ENCODE measurements at places on chromosomes 6 and 20.

- DNase-seq, result no peak
These were observed 2.9 kb downstream of the BIRC7 start for GRCh38 chr20:63238514-63239125.

DNA sequence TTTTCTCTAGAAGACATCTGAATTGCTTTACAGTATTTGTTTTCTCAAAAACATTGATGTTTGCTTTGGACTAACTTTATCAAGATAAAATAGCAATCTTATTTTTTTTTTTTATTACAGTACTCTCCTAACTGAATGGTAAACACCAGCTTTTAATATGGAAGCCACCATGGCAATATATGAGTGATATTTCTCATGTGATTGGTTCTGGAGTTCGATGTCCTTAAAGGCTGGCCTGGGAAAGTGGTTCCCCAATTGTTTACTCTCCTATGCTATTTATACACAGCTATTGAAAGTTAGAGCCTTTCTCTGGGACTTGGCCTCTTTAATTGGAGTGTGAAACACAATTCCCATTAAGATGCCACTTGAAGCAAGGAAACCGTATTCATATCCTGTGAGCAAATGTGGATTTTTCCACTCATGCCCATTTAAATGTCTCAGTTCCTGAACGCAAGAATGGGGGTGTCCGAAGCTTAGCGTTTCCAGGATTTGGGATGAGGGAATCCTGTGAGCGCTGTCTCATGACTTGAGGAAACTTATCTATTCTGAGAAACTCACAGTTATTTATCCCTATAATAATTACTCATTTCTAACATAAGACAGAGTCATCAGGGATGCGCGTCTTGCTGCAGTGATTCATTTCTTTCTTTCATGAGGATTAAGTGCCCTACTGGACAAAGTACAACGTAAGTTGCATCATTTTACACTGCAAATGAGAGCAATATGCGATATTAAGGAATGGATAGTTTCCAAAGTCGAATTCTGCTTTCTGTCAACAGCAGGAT lies 143.3 kb upstream of the PREP start:
- peak; percentile 39 for DNase-seq

DNA sequence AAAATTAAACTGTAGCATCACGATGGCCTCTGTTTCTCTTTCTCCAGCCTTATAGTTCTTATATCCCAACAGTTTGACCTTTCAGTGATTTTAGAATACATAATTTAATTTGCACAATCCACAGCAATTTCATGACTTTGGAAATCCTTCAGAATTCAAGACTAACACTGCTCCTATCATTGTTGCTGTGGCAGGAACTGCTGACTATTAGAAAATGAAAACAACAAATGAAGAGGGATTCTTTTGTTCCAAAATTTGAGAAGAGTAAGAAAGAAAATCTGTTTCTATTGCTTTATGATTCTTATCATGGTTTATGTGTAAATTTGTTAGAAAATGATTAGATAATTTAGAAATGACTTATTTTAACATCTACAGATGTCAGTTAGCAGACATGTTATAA lies 604.0 kb upstream of the ADGRB3 start:
- no peak for DNase-seq

GRCh38 chr6:6678185-6678671 lies 89.7 kb downstream of the LY86 start:
- no peak for DNase-seq

GRCh38 chr6:16698997-16699868 lies 62.0 kb downstream of the ATXN1 start:
- no peak for DNase-seq

GRCh38 chr6:80642452-80642851 lies 536.0 kb downstream of the BCKDHB start:
- no peak for DNase-seq

DNA sequence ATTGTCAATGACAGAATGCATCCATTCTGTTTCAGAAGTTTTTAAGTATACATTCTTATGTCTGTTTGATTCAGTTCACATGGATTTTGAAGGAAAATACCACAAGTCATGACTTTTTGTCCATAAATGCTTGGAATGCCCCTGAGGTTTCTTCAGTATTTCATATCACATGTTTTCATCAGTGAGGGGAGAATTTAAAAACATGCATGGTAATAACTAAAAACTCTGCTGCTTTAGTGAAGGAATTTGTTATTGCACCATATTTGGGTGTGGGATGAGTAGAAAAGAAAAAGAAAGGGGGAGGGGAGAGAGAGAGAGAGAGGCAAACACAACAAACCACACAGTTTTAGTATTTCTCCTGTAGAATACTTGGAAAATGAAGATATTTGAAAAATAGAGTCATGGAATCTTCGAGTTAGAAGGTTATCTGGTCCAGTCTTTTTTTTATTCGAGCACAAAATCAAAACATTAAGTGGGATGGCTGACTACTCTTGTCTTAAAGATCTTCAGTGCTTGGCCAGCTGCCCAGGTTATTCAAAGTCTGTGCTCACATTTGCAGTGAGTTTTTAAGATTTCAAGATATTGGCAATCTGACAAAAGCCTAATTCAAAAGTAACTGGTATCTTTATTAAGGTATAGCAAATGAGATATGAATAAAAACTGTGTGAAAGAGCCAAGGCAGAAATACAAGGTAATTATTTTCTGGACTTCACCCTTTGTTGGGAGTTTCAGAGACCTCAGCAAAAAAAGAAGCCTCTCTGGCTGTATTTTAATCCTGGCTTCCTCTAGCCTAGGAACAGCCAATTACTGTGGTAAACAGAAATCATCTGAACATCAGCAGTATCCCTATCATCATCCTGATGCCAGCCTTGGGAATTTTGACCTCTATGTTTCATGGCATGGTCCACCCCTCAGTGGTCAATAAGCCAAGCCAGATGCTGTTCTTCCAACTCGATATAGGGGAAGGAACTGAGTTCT lies 687.9 kb upstream of the CITED2 start:
- DNase-seq, result no peak

DNA sequence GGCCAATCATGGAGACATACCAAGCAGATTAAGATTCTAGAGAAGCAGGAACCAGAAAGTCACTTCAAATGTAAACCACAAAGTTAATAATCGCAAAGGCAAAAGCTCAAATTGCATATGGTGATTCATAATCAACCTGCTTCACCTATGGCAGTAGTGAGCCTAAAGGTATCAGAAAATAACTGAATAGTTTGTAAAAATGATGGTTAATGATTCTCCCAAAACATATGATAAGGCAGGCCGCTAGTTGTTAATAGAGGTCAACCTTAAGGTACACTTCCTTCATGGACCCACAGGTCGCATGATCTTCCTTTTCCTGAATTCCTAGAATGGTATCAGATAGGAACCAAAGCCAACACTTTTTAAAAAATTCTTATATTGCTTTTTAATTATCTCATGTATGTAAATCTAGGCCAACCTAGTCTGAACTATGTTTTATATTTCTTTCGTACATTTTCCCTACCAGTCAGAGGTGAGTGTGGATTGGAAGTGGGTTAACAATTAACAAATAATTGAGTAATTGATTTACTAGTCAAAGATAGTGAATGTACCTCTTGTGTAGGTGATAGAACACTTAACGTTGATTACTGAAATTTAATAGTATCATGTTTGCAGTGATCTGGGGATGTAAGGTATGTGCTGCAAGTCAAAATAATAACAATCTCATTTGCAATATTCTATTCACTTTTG lies 16.4 kb downstream of the TAAR2 start:
- DNase-seq, result no peak

DNA sequence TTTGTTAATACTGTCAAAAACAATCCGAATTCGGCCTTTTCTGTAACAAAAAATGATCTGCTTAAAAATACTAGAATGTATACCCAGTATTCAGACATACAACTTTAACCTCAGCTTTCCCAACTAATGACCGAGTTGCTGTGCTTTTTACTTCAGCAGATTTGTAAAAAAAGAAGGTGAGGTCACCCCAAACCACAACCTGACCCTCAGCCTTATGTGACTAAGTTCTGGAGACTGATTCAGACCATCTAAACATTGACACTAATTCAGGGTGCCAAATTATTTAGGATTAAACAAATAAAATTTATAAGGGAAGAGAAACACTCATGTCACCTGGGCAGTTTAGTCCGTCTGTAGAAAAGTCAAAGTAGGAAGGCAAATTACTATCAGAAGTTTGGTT lies 7.7 kb downstream of the CCN6 start:
- DNase-seq, result no peak

GRCh38 chr20:13158369-13158768 lies 62.7 kb upstream of the ISM1 start:
- DNase-seq, result no peak

DNA sequence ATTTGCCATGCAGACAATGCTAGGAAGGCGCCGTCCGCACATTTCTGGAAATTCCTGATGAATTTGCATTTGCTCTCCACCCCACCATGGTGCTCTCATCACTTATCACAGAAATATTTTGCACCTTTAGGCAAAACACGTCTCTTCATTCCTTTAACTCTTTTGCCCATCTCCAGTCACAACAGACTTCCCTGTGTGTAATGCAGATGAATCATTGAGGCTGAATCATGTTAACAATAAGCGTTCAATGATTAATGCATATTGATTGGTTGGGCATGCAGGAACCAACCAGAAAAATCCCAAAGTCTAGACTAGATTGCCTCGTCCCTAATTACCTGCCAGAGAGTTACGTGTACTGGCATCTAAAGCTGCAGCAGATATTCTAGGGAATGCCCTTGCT lies 80.0 kb upstream of the ATXN1 start:
- DNase-seq, result no peak

DNA sequence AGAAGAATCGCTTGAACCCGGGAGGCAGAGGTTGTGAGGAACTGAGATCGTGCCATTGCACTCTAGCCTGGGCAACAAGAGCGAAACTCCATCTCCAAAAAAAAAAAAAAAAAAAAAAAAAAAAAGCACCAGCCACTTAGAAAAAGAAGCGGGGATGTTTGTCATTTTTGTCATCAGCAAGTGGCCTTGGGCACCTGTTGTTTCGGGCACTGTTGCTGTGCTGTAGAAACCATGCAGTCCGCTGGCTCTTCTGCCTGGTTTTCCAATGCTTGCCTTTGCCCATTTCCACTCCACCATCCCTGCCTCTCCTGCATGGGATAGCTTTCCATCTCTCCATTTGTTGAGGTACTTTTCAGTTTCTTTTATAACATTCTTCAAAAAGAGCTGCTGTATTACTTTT lies 129.3 kb downstream of the ARID1B start:
- no peak for DNase-seq

DNA sequence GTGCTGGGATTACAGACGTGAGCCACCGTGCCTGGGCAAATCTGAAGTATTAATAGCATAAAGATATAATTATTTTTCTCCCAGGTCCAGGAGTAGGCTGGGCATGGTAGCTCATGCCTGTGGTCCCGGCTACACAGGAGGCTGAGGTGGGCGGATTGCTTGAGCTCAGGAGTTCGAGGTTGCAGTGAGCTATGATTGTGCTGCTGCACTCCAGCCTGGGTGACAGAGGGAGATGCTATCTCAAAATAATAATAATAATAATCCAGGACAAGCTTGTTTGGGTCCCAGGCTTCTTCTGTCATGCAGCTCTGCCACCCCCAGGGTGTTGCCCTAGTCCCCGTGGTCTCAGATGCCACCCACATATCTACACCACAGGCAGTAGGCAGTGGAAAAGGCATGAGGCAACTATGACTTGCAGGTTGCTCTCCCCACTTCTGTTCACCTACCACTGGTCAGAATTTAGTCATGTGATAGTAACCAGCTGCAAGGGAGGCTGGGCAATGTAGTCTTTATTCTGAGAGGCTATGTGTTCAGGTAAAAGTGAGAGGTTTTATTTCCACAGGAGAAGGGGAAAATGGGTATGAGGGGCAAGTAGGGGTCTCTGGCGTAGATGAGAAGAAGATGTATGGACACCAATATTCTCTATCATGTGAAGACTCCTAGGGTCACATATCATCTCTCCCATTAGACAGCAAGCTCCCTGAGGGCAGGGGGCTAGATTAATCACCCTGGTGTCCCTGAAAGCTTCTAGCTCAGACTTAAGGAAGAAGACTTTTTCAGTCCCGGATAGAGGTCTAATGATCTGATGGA lies 25.7 kb downstream of the TCF15 start:
- DNase-seq, result no peak

- DNase-seq, result no peak
These were observed 7.3 kb downstream of the ABT1 start for GRCh38 chr6:26604026-26604425.

- DNase-seq, result peak; percentile 37
These were observed 735.6 kb downstream of the RFPL4B start for GRCh38 chr6:113082745-113083144.

- DNase-seq, result no peak
These were observed 47.9 kb downstream of the BLTP3A start for GRCh38 chr6:34839666-34840352.

GRCh38 chr20:22333885-22334545 lies 250.4 kb downstream of the FOXA2 start:
- DNase-seq, result peak; percentile 2

DNA sequence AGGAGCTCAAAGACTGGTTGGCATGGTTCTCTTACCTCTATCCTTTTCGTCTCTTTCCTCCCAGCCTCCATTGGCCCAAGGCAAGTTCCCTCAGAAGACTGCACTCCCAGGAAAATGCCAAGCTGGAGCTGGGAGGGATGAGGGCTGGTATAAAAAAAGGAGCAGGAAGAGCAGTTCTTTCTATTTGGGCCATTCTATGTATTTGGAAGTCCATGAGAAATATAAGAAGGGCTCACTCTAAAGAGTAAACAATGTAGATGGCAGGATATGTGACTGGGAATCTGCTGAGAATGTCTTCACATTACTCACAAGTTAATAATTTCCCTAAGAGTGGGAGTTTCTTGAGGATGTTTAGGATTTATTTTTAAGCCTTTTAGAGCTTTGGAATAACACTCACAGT lies 36.6 kb upstream of the ADTRP start:
- DNase-seq, result no peak

GRCh38 chr6:66232890-66233289 lies 525.9 kb upstream of the EYS start:
- DNase-seq, result no peak

GRCh38 chr20:12554426-12554825 lies 454.3 kb upstream of the SPTLC3 start:
- no peak for DNase-seq

- DNase-seq, result no peak
These were observed 622.8 kb upstream of the NRSN1 start for GRCh38 chr6:23503173-23503572.

- DNase-seq, result no peak
These were observed 29.6 kb downstream of the TAB2 start for GRCh38 chr6:149347067-149347466.

DNA sequence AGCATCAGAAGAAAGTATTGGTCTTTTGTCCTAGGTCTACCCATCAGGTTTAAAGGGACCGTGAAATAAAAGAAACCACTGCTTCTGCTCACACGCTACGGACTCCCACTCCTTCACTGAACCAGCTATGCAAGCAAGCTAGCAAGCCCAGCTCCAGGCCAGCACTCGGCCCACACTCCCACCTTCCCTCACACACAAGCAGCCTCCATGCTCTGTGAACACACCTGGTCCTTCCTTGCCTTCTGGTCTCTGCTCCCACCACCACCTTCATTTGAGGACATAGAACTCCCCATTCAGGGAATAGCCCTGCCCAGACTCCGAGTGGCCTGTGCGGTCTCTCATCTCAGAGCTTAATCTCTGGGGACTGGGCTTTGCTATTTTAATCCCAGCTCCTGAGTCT lies 436.4 kb upstream of the CDH4 start:
- DNase-seq, result no peak

Data from HFF-Myc (cell line).